ENCODE measurements at places on chromosomes 4 and X. TPM values are rescaled to one million over a fixed set of nuclear protein-coding genes. Genes with fewer than 3 reads are reported as not detected.
A peak's percentile ranks its signal among the peaks of the same experiment; 100 is the strongest.

GRCh38 chr4:89056953-89057398, at the start of gene FAM13A:
Gene FAM13A, minus strand, starts transcription at chr4:89057185. Its CDS starts 221 bp downstream, at chr4:89056964.
- peak; percentile 92 for DNase-seq

DNA sequence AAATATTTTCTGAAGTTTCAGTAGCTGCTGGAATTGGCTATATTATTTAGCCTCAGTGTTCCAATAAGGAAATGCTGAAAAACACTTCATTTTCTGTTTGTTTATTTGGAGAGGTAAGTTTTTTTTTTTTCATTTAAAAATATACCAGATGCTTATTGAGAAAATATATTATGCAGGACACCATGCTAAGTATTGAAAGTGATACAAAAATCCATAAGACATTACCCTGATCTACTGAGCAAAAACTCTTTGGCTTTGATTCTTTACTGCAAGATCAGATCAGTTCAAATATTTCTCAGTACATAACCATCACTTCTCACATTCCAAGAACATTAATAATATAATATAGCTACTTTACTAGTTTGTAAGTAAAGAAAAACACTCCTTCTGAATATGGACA, 123.4 kb upstream of the PACRGL start:
- DNase-seq: no peak

DNA sequence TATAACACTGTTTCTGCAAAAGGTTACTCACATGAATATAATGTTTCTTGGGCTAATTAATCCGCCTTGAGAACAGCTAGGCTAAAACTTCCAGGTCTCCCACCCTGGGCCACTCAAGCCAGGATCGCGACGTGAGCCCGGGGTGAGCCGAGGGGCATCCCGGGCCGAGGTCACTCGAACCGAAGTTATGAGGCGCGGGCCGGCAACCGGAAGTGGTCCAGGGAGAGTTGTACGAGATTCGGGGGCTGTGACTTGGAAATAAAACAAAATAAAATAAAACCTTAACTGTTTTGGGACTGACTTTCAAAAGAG, 317 bp downstream of the CMC4 start:
- DNase-seq: no peak

GRCh38 chrX:148938348-148938747, 437.9 kb downstream of the AFF2 start:
- no peak for DNase-seq

MAPK10 gene
- polyA plus RNA-seq: 32.6 TPM

GRCh38 chr4:176793060-176793605, 411 bp upstream of the VEGFC start:
- no peak for DNase-seq

DNA sequence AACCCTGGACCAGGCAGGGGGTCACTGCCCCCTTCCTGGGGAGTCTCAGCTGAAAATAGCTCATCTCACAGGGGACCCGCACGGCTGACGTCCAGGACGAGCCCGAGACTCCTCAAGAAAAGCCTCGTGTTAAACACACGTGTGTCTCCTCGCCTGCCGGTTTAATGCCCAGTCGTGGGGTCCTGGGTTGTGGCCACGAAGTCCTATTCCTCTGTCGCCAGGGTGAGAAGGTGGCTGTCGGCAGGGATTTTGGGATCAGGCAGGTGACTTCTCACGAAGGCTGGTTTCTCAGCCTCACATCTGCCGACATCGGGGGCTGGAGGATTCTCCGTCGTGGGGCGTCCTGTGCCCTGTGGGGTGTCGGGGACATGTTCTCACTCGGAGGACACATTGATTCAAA, 44.3 kb upstream of the PPP2R3B start:
- no peak for DNase-seq

ETDA gene
- 0.50 TPM for polyA plus RNA-seq

- DNase-seq: no peak
Observed at GRCh38 chrX:49754233-49754857, 58.6 kb upstream of the PAGE1 start.

IL9R gene
- polyA plus RNA-seq: 0.13 TPM

DNA sequence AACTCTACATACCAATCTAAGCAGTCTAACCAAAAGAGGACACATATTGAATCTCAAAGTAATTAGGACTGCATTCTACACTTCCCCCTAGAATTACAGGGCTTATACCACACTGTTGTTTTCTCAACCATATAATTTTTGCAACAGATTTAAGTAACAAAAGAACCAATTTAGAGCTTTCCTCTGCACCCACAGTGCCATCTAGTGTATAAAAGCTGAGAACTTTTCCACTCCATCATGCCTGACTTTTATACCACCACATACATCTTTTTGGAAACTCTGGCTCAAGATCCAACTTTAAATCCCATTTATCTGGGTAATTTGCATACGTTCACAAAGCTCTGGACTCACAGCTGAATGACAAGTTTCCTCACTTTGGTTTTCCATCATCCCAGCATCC, 99.5 kb downstream of the EFHC2 start:
- peak; percentile 6 for DNase-seq

DCAF8L2 gene
- not detected for polyA plus RNA-seq

GRCh38 chr4:159143687-159144086, 40.8 kb downstream of the RAPGEF2 start:
- no peak for DNase-seq

GRCh38 chr4:22071749-22072148, 123.2 kb upstream of the KCNIP4 start:
- no peak for DNase-seq

- DNase-seq: peak; percentile 81
Observed at GRCh38 chr4:169659716-169660670, 39.6 kb downstream of the CLCN3 start.

DNA sequence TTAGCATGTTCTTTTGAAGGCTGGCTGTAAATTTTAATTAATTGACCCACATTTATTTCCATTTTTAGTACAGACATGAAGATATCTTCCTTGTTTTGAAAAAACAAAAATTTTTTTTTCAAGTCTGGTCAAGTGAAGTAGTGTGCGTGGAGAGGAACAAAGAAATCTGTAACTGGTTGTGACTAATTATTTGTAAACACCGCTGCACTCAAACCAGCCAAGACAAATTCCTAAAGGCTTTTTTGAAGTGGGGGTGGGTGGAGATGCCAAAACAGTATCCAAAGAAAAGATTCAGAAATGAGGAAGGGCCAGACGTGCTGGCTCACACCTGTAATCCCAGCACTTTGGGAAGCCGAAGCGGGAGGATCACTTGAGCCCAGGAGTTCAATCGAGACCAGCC, 88.3 kb downstream of the SHROOM2 start:
- no peak for DNase-seq

DNA sequence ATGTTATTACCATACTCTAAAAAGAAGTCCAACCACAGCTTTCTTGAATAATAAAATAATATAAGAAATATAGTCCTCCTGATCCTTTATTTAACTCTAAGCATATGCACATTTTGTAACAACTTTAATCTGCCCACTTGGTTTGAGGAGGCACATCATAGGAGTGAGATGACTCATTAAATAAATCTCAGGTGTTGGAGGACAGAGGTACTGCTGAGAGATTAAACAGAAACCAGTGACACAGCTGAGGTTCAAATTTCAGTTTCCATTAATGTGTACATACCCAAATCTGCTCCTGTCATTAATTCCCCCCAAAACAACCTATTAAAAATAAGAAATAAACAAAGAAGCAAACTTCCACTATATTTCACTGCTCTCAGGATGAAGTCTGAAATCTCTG, 211.0 kb downstream of the KCTD8 start:
- no peak for DNase-seq

DNA sequence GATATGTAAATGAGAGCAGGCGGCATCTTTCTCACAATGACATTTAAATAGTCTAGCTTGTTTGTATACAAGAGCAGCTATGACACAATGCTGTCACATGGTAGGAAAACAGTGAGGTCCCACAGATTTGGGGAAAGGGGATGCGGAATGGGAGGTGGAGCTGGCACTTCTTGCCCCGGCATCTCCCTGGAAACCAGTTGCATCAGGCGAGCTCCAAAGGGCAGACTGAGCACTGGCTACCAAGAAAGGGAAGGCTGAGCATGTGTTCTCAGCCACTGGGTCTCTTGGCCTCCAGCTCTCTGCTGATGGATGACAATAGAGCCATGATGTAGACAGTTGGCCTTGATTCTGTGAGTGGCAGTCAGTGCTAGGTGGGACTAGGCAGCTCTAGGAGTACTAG, 109.0 kb downstream of the UCHL1 start:
- no peak for DNase-seq

Measured in right lung (tissue), 10 donors.